ENCODE measurements at places on chromosomes 4 and X. TPM values are rescaled to one million over a fixed set of nuclear protein-coding genes. Genes with fewer than 3 reads are reported as not detected.

CRMP1 gene
- 1.8 TPM for total RNA-seq

- DNase-seq = no peak
These were observed 17.6 kb upstream of the SOD3 start for GRCh38 chr4:24777536-24778463.

GRCh38 chrX:63012574-63012973 lies 338.6 kb downstream of the SPIN4 start:
- DNase-seq = no peak

GRCh38 chr4:83708500-83709175 lies 172.7 kb downstream of the GPAT3 start:
- DNase-seq = peak; percentile 55

DNA sequence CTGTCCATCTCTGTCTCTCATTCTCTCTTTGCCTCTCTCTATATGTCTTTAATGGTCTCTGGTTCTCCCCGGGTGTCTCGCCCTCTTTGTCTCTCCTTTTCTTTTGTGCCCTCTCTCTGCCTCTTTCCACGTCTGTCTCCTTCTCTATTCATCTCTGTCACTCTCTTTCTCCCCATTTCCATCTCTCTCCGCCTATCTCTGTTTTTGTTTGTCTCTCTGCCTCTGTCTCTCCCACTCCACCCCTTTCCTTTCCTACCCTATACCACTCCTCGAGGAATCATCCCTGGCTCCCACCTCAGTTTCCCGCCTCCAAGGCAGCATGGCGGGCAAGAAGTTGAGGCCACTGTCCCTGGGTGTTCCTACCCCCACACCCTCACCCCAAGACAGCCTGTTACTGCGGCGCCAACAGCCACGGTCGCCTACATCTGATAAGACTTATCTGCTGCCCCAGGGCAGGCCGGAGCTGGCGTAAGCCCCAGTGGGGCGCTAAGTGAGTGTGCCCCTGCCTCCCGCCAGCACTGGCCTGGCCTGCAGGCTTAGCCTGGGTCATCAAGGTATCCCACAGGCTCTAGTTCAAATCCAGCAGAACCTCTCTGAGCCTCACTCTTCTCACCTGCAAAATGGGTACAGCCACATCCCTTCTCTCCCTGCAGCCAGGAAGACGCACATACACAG lies 713 bp upstream of the GATA1 start:
- no peak for DNase-seq

DNA sequence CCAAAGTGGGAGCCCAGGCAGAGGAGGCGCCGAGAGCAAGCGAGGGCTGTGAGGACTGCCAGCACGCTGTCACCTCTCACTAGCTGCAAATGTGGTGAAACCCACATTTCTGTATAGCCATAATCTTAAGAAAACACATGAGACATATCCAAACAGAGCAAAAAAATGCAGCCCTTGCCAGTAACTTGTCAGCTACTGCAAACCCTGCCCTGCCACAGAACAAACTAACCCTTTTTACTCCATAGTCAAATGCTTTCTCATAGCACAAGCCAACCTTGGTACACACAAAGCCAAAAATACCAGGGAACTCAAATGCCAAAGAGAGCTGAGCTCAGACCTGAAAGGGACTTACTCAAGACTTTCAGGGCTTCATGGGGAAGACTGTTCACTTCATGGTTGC lies 14.9 kb upstream of the NXF3 start:
- no peak for DNase-seq

All from epithelial cell of proximal tubule (primary cell).